IMR-90 (cell line): ENCODE measurements at places on chromosomes 4 and X. TPM values are rescaled to one million over a fixed set of nuclear protein-coding genes. Genes with fewer than 3 reads are reported as not detected.
A peak's percentile ranks its signal among the peaks of the same experiment; 100 is the strongest.

- DNase-seq = no peak
Measured at GRCh38 chr4:85700362-85700761, 225.4 kb downstream of the ARHGAP24 start.

- peak; percentile 22 for DNase-seq
Measured at GRCh38 chr4:106273831-106274230, 42.2 kb downstream of the TBCK start.

DNA sequence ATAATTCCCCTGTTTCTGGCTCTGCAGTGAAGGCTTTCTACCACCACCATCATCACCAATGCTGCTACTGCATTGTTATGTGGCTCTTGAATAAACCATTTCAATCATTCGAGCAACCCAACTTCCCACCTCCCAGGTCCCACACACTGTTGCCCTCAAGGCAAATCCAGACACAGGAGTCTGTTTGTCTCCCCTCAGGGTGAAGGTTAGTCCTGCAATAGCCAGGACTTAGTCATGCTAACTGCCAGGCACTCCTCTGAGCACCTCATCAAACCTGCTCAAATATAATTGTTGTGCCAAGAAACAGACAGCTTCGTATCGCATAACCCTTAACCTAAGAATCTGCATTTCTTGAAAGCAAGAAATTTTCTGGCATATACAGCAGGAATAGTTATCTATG, 213.2 kb downstream of the KDR start:
- no peak for DNase-seq

DNA sequence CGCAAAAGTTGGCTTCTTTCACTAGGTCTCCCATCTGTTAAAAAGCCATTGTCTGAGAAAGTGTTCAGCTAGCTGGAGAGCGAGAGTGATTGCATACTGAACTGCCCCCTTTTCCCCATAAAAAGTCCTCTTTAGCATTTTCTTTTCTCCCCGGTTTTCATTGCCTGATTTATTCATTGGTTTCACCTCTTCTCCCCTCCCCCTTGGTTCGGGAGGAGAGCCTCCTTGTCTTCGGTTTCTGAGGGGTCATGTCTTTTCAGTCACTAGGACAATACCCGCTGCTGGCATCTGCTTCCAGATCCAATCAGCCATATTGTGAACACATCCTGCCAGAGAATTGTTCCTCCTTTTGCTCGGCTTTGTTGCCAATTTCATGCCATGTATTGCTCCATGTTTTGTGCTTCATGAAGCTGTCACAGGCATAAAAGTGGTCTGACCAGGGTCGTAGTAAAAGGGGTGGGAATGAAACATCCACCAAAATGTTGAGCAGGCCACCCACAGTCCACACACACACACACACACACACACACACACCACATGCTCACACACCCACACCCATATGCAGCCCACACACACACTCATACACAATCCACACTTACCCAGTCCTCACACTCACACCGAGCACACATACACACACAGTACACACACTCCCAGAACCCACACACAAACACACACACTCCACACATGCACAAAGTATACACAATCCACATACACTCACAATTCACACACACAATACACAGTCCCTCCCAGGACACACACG, 136.0 kb downstream of the NKX6-1 start:
- DNase-seq = no peak

GRCh38 chr4:127196655-127197352, 436.0 kb upstream of the INTU start:
- no peak for DNase-seq

GRCh38 chr4:108301545-108302251, 133.0 kb upstream of the LEF1 start:
- no peak for DNase-seq

- DNase-seq = peak; percentile 94
Measured at GRCh38 chr4:46441136-46441859, 51.4 kb upstream of the GABRA2 start.

The OCRL gene
- polyA plus RNA-seq = 16.3 and 19.4 TPM in 2 replicates

The STPG2 gene
- polyA plus RNA-seq = not detected in 2 replicates

The GLRB gene
- 2.8 and 3.2 TPM in 2 replicates for polyA plus RNA-seq
